Erythroblast (primary cell): ENCODE measurements at places on chromosomes 4 and X.

DNA sequence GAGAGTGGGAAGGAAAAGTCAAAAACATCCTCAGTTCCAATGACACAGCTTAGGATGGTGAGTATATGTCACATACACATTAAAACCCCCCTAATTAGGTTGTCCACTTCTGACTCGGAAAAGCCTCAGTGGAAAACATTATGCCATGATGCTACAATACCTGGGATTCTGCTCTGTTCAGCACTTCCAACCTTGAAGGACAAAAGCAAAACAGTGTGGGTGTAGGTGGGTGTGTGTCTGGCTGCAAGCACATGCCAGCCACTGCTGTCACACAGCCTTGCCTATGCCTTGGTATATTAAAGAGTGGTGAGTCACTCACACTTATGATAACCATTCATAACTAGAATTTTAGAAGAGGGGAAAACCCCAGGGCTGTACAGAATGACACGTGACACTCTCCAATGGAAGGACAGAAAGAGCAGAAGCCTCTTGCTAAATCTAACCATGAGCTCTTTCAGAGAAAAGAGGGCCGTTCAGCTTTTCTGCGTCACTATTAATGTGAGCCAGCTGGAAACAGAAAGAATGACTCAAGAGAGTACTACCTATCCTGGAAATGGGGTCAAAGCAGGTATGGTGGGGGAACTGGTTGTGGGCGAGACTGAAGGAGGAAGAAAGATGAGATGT is 159.6 kb downstream of the TET2 start:
- peak; percentile 3 for DNase-seq

DNA sequence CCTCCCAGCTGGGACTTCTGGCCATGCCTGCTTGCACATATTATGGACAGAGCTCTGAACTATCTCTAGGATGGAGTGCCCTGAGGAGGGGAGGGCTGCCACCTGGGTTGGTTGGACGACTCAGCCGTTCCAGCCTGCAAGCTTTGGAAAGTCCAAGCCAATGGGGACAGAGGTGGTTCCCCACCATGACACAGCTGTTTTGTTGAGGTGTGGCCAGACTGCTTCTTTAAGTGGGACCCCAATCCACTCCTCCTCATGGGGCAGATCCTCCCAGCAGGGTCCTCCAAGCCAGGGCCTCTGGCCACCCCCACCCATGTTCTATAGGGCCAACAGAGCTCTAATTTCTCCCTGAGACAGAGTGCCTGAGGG is 22.7 kb downstream of the F8A3 start:
- peak; percentile 24 for DNase-seq

GRCh38 chr4:1869530-1870327 is 1.5 kb upstream of the NSD2 start:
- no peak for DNase-seq

- DNase-seq, result no peak
Measured at GRCh38 chrX:111955901-111956300, 79.9 kb downstream of the TRPC5OS start.

DNA sequence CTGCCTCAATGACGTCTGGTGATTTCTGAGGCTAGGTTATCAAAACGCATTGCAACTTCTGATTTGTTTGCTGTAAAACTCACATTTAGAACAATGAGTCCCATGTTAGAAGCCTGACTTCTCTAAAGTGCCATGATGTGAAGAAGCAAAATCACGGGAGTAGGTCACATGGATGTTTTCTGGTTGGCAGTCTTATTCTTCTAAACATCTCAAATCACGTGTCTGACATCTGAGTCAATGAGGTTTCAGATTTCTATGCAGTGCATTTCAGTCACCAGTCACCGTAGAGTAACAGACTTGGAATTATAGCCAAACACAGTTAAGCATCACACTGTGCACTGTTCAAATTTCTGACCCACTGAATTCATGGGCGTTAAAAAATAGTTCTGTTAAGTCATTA is 482.1 kb downstream of the TMA16 start:
- DNase-seq, result no peak

DNA sequence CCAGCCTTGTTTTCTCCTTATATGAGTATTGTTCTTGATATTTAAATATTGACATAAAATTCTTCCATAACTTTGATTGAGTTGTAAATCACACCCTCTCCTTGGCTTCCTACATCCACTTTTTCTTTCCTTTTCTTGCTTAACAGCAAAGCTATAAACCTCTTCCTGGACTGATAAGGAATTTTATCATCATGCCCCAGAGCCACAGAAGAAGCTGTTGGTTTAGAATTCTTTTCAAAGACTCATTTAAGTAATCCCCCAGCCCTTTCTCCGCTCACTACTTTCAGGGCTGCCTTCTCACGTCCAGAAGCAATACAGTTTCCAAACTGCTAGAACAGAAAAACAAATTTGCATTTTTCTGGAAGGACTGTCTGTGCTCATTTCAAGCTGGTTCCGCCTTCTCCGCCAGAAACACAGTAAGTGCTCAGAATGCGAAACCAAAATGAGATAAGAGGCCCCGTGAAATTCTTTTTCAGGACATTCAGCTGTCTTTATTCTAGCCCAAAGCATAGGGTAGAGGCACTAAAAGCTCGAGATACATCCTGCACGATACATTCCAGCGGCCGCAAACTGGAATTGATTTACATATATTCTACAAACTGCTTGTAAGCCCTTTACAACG is 849 bp downstream of the MID1 start:
- DNase-seq, result no peak

GRCh38 chrX:13430136-13430827 is 110.4 kb upstream of the ATXN3L start:
- DNase-seq, result peak; percentile 0

GRCh38 chr4:80365928-80366327 is 30.4 kb downstream of the CFAP299 start:
- peak; percentile 23 for DNase-seq

DNA sequence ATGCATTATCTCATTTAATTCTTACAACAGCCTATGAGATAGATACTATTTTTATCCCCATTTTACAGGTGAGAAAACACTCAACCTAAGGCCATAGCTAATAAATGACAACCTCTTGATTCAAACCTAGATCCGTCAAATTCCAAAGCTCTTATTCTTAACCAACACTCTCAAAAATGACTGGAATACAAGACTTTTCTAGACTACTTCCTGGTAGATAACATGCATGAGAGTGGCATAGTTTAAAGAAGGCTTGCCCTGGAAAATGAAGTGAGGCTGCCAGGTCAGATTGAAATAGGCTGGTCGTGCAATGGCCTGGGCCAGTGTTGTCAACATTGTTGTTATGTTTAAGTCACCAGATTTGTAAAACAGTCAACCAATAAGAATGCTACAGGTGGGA is 86.6 kb downstream of the DNAAF6 start:
- no peak for DNase-seq

- DNase-seq, result no peak
Measured at GRCh38 chr4:114187592-114187991, 208.1 kb upstream of the ARSJ start.

GRCh38 chr4:157803421-157803820 is 369.4 kb downstream of the GASK1B start:
- DNase-seq, result no peak

DNA sequence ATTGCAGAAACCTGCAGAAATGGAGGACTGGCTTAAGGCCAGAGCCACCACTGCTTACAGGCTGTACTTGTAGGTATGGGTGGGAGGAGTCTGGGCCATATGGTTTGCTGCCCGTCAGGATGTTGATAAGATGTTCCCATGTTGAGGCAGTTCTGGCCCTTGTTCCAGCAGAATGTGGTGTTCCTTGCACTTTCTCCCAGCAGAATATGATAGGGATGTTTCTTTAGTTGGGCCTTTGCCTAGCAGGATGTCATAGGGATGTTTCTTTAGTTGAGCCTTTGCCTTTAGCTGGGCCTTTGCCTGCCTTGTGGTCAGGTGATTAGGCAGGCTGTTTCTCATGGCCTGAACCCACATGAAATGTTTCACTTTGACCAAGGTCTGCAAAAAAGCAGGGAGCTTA is 139.1 kb upstream of the PAQR3 start:
- DNase-seq, result no peak

DNA sequence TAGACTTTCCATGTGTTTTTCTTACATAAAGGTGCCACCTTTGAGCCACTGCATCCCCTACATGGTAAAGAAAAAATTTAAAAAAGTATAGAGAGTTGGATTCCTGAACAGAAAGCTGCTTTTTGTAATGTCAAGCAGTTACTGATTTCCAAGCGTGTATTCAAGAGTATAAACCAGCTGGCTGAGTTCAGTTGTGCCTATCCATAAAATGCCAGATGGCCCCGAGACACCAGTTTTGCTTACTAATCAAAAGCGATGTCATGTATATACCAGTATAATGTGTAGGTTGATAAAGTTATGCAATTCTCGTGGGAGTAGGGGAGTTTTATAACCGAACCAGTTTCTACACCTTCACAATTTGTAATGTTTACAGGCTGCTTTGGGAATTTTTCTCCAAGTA is 26.2 kb upstream of the PNPLA4 start:
- DNase-seq, result no peak

DNA sequence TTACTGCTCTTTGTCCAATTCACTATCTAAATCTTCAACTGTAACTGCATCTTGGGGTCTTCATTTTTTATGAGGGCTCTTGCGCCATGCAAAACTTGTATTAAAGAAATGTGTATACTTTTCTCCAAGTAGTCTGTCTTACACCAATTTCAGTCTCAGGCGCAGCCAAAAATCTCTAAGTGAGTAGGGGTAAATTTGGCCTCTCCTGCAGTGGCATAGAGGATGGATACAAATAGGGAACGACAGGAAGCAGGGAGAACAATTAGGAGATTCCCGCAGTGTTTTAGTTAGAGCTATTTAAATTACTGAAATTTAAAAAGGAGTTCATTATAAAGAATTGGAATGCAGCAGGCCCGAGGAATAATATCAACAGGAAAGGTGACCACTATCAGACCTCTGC is 30.2 kb downstream of the DMP1 start:
- no peak for DNase-seq

GRCh38 chrX:71935476-71935875 is 24.8 kb downstream of the NHSL2 start:
- DNase-seq, result no peak

DNA sequence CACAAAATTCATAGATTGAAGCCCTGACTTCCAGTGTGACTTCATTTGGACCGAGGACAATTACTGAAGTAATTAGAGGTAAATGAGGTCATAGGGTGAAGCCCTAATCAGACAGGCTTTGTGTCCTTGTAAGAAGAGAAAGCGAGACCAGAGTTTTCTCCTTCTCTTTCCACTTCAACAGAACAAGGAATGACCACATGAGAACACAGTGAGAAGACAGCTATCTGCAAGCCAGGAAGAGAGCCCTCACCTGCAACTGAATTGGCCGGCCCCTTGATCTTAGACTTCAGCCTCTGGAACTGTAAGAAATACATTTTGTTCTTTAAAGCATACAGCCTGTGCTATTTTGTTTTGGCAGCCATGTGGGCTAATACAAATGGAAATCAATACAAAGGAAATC is 67.1 kb upstream of the PRKG2 start:
- DNase-seq, result no peak

- no peak for DNase-seq
Measured at GRCh38 chr4:152828122-152828521, 48.4 kb downstream of the ARFIP1 start.

DNA sequence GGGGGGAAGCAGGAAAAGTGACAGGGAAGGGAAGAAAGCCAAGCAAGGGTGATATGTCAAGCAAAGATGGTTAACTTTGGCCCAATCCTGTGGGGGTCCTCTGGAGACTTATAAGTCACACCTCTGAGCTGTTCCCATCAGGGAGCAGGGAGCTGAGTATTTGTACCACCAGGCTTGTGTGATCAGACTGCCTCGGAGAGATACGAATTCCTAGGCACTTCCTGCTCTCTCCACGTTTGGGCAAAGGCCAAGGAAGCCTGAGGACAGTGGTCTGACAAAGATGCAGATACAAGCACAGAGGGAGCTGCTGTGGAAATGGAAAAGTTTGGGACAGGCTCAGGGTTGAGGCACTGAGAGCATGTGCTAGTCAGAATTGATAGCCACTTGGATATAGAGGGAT is 10.4 kb upstream of the PPP3CA start:
- DNase-seq, result no peak

GRCh38 chr4:147709999-147710398 is 21.9 kb upstream of the ARHGAP10 start:
- no peak for DNase-seq

DNA sequence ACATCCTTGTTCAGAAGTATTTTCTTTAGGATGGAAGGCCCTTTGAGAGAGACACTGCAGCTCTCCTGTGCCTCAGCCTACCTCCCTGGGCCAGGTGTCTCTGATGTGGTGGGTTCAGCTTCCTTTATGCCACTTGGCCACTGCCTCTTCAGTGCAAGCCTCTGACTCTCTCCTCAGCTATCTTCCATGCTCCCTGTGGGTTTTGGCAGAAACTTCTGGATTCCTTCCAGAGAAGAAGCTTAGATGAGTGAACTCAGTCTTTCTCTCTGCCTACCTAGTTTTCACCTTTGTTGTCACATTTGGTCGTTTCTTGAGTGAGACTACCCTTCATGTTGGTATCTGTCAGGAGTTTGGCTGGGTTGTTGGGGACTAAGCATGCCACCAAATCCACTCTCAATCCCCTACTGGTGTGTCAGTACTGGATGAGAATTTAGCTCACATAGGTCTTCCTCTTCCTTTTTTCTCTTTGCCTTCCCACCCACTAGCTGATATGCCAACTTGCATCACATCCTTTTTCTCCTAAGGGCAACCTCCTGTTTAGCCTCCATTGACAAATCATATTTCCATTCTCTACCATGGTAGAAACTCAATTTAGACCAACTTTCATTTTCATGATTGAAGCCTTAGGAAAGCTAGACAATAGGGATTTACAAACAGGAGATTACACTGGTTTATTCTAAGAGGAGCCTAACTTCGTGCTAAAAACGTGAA is 32.0 kb downstream of the IL15 start:
- no peak for DNase-seq

GRCh38 chr4:147605499-147605898 is 11.7 kb upstream of the TMEM184C start:
- DNase-seq, result no peak

DNA sequence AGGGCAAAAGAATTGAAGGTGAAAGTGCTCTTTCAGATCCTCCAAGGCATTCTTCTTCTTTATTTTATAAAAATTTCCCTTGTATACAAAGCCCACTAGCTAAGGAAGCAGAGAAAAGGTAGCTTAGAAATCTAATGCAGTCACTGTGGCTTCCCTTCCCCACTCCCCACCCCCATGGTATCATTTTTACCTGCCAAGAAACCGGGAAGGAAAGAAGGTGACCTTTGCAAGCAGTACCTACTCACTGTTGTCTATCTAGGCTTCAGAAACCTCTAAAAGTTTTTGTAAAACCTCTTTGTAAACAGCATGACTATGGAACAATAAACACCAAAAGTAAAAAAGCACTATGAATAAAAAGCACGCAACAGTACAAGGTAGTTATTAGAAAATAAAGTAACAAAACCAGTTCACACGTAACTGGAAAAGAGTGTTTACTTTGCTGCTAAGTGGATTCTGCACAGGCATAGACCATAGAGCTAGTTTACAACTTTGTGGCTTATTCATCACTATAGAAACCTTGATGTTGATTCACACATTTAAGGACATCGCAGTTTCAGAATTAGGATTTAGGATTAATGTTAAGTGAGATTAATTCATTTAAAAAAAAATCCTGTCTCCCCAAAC is 109.6 kb upstream of the FTHL17 start:
- no peak for DNase-seq

GRCh38 chr4:8274765-8275547 is 5.4 kb downstream of the HTRA3 start:
- no peak for DNase-seq
